ENCODE measurements at places on chromosomes 5 and 9.

GRCh38 chr9:135769489-135770202 is 67.7 kb downstream of the KCNT1 start:
- no peak for DNase-seq

- no peak for DNase-seq
Observed at GRCh38 chr9:13143281-13143680, 136.2 kb downstream of the MPDZ start.

- no peak for DNase-seq
Observed at GRCh38 chr9:91415290-91415689, 8.3 kb downstream of the NFIL3 start.

DNA sequence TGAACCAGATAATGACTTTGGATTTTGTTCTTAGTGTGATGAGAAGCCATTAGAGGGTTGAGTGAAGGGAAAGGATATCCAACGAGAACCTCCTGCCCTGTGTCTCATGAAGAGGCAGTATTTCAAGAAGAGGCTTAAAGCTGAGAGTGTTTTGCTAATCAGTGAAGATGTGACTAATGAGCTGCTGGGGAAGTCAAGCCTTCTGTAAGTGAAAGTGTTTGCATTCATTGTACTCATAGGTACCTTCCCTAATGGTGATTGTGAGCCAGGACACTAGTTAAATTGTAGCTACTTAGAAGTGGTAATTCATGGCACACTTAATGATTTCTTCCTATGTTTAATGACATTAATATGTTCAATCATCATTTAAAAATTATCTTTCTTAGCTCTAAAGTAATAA is 23.7 kb downstream of the PIP5K1B start:
- no peak for DNase-seq

DNA sequence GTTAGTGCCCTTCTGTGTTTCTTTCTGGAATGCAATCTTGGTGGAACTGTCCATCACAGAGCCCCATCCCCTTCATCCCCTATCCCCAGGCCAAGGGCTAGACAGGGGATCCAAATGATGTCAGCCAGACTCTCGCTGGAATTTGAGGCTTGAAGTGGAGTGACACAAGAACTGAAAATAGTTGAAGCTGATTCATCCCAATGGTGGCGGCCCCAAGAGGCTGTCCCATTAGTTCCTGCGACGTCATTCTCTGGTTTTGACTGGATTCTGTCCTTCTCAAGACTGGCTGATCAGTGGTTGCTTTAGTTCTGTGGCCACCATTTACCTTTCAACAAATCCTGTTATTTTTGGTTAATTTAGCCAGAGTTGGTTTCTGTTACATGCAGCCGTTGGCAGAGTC is 59.9 kb downstream of the SUB1 start:
- DNase-seq = no peak

Measured in frontal cortex (tissue), 4 donors.